Activated CD4-positive, alpha-beta T cell treated with anti-CD3 and anti-CD28 coated beads for 1 hour (primary cell): ENCODE measurements at places on chromosomes 2 and 18.

GRCh38 chr2:187716301-187716700 is 162.1 kb upstream of the TFPI start:
- no peak for DNase-seq

DNA sequence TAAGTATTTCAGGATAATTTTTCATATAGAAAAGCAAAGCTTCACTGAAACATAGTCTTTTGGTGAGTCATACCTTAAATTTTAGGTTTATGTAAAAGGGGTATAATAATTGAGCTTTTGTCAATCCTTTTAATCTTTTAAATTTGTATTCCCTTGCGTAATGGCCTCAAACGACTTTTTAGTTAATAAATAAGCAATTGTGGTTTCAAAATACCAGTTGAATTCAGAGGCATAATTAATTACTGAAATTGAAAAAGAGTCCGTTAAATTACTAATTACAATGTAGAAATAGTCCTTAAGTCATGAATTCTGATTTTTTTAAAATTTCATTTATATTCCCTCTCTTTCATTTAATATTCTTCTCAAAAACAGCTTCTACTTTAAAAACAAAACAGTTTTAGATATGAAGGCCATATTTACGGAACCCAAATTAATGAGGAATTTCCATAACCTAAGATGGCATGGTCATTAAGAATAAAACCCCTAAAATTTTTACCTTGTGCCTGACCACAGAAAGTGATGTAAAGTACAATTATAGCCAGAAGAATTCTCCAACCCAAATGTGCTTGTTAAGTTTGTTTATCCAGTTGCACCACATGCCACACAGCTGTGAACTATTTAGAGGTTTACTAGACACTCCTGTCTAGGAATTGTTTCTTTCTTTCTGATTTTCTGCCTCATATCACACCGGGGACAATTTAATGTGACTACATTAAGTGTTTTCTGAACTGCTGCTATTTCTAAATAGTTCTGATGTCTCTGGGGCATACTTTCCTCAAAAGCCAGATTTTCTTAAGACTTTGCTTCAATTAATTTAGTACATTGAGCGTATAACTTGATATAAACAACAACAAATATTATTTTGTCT is 60.7 kb upstream of the ITGA4 start:
- DNase-seq, result no peak

DNA sequence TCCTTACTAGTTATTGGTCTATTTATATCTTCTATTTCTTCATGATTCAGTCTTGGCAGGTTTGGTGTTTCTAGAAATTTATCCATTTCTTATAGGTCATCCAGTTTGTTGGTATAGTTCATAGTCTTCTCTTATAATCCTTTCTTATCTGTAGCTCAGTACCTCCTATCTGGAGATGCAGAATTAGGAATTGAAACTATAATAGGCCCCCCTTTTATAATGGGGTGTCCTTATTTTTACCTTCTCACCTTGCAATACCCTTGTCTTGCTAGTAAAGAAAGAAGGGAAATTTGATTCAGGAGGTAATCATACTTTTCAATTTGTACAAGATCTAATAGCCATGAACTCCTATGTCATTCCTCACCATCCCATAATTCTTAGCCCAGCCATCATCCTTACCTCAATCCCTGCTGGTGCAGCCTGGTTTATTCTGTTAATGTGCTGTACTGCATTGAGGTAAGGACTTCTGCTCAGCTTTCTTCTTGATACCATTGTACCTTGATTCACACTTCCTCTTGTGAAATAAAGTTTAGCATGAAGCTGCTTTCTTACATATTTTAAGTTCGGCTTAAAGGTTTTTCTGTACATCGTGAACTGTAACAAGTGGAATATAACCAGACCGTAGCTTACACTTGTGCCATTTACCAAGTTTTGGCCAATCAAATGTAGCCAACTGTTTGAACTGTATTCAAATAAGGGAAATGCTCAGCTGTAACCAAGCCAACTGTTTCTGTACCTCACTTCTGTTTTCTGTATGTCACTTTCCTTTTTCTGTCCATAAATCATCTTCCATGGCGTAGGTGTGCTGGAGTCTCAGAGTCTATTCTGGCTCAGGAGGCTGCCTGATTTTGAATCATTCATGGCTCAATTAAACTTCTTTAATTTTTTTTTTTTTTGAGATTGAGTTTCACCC is 40.1 kb upstream of the PTH2R start:
- DNase-seq, result no peak

DNA sequence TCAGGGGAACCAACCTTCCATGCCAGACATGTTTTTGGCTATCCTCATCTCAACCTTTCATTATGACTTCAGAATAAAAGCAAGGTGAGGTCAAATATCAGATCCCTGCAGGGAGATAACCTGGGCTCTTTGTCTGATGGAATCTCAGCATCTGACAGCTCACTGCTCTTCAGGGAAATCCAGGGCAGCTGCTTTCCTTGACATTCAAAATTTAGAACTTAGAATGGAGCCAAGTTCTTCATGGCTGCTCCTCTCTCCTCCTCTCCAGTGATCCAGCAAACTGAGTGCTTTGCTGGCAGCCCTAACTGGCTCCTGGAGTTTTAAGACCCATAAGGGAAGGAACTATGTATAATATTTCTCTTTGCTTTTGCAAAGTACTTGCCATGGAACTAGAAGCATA is 716.3 kb downstream of the TSN start:
- no peak for DNase-seq

DNA sequence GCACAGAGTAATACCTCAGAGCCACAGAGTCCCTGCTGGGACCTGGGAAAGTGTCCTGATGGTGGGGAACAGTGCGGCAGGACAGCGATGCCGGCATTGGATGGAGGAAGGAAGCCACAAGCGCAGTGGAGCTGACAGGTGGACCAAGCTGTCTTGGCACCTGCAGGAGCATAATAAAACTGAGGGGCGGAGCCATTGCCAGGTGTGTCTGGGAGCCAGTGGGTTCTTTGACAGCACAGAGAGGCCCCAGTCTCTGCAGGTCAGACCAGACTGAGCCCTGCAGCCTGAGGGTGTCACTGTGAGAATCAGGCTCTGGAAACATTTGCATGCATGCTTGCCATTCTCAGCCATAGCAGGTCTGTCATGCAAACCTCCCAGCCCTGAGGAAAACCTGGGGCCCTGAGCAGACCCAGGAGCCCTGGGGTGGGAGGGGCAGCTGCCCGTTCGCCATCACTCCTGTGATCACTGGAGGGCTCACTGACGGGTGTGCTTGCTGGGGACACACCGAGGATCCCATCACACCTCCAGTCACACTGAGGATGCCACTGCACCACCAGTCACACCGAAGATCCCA is 210.5 kb upstream of the HDAC4 start:
- no peak for DNase-seq

- no peak for DNase-seq
Measured at GRCh38 chr2:190311893-190312634, 7.6 kb downstream of the HIBCH start.

- no peak for DNase-seq
Measured at GRCh38 chr18:8791171-8791651, 85.9 kb downstream of the MTCL1 start.

- DNase-seq, result no peak
Measured at GRCh38 chr2:203301667-203302066, 26.5 kb upstream of the ABI2 start.

GRCh38 chr2:229955663-229956062 is 33.4 kb downstream of the FBXO36 start:
- no peak for DNase-seq

GRCh38 chr2:124911560-124911959 is 886.5 kb downstream of the CNTNAP5 start:
- DNase-seq, result no peak
